ENCODE measurements at places on chromosomes 2 and 18.

- no peak for DNase-seq
Measured at GRCh38 chr18:9916077-9916639, 2.3 kb downstream of the VAPA start.

DNA sequence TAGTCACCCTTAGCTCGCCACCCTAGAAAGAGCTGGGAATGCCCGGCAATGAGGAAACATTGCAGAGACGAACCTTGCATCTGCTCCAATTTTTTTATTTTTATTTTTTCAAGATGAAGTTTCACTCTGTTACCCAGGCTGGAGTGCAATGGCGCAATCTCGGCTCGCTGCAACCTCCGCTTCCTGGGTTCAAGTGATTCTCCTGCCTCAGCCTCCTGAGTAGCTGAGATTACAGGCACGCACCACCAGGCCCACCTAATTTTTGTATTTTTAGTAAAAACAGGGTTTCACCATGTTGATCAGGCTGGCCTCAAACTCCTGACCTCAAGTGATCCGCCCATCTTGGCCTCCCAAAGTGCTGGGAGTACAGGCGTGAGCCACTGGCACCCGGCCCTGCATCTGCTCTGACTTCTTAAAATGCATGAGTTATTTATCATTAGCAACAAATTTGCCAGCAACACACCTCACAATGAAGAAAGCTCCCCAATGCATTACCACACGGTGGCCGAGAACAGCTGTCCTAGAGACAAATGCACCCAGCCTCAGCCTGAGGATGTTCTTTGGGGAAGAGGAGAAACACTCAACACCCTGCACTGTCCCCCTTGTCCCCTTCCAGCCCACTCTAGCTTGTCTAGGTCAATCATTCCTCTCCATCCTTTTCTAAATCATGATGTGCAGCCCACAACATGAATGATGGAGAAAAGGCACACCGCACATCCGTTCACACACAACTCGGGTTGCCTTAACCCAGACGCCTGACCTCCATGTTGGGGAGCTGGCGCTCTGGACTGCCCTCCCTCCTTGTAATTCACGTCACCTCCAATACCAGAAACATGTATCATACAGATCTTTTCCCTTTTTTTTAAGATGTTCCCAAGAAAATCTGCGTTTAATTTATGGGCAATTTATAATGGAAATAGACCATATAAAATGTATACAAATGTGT lies 46.9 kb downstream of the TTC32 start:
- DNase-seq, result no peak

DNA sequence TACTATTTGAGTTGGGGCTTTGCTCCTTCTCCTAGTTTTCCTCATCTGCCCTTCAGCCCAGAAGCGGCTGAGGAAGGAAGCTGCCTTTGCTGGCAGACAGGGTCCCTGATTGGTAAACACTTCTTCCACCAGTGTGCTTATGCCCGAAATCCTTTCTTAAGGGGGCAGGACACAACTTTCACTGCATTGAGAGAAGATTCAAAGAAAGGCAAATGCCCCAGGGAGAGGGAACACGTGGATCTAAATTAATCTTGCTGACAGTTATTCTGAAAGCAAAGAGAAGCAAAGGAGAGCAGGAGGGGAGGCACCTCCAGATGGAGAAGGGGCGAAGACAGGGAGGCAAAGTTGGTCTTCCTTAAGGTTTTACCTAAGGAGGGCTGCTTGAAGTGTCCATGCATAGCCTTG lies 92.1 kb upstream of the EFEMP1 start:
- no peak for DNase-seq

GRCh38 chr18:22560797-22561196 lies 143.1 kb upstream of the CTAGE1 start:
- no peak for DNase-seq

DNA sequence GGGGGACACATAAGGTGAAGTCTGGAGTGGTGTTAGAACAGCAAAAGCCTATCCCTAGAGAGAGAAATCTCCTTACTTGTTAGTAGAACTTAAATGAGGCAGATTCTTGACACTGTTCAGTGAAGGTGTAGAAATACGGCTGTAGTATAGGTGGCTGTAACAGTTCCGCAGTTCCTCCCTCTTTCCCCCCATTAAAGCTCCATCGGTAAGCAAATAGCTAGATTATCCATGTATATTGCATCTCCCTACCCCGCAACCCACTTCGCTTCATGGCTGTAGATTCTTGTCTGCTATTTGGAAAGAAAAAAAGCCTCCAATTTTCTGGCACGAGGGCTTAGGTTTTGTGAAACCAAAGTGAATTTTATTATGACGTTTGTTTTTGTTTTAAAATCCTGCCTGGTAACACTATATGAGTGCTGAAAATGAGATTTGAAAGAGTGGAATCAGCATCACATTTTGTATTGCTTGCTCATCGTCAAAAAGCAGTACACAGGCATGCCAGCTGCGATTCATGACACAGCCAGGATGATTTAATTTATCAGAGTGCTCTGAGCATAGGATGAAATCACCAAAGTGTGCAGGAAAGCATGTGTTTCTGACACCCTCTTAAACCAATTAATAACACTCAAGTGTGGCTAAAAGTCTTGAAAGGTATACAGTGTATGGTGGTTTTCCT lies 1.4 kb downstream of the FAM171B start:
- no peak for DNase-seq

DNA sequence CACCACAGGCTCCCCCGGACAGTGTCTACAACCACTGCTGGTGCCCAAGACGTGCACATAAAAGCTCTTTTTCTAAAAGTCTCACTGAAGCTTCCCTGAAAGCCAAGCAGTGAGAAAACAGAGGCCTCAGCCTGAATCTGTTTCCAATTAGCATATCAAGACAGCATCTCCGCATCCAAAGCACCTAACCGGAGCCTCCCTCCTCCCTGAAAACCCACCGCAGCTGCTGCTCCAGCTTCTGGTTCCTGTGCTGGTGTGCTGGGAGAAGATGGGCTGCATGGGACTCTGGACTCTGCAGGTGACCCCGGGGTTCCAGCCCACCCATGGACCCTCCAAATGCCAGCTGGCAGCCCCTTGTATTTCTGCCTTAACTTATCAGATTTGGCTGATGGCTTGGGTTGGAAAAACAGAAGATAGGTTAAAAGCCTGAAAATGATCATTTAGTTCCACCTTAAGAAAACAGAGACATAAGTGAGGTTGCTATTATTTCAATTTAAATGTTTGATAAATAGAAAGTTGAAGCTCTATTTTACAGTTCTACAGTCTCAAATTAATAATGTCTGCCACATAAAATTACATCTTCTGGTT lies 103.3 kb downstream of the TMEM18 start:
- DNase-seq, result no peak

- peak; percentile 60 for DNase-seq
Measured at GRCh38 chr2:234032279-234032856, 18.1 kb upstream of the SPP2 start.

DNA sequence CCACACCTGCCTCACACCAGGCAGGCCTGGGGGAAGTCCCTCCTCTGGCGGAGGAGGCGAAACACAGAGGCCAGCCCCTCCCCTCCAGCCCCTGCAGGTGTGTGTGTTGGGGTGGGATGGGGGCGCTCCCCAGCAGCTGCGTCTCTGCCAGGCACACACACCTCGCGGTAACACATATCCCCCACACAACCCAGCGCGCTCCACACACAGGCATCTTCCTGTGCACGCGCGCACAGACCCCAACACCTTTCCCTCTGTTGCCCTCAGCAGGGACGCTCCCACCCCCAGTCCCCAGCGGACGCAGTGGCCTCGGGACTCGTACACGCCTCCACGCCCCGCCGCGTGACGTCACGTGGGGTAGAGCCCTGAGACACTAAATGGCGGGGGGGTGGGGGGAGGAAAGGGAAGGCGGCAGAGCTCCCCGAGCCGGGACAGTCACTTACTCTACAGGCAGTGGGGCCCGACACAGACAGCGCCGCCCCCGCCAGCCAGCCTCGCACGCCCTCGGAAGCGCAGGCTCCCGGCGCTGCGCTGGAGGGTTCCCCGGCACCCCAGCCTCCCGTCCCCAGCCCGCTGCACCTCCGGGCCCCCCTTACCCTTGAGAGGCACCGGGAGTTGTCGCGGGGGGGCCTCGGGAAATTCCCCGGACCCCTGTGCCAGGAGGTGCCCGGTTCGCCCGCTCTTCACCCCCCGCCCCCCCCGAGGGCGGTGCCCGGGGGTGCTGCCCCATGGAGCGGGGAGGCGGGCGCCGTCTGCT lies at the start of gene WNT10A:
TSS of gene WNT10A (plus strand) at position 751 of the 757 bp plus-strand sequence. CDS start 144 bp downstream, outside the sequence.
- DNase-seq, result no peak

DNA sequence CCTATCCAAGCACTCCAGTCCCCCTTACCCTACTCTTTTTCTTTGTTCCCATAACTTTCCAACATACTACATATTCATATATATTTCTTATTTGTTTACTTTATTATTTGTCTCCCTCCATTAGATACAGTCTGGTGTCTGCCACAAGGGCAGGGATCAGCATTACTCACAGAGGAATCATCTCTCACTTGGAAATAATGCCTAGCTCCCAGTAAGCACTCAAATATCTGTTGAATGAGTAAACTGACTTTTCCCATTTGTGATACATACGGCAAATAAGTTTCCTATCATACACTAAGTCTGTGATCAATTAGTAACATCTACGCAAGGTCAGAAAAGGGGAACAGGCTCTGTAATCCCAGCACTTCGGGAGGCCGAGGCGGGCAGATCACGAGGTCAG lies 18.7 kb downstream of the C1D start:
- DNase-seq, result no peak

DNA sequence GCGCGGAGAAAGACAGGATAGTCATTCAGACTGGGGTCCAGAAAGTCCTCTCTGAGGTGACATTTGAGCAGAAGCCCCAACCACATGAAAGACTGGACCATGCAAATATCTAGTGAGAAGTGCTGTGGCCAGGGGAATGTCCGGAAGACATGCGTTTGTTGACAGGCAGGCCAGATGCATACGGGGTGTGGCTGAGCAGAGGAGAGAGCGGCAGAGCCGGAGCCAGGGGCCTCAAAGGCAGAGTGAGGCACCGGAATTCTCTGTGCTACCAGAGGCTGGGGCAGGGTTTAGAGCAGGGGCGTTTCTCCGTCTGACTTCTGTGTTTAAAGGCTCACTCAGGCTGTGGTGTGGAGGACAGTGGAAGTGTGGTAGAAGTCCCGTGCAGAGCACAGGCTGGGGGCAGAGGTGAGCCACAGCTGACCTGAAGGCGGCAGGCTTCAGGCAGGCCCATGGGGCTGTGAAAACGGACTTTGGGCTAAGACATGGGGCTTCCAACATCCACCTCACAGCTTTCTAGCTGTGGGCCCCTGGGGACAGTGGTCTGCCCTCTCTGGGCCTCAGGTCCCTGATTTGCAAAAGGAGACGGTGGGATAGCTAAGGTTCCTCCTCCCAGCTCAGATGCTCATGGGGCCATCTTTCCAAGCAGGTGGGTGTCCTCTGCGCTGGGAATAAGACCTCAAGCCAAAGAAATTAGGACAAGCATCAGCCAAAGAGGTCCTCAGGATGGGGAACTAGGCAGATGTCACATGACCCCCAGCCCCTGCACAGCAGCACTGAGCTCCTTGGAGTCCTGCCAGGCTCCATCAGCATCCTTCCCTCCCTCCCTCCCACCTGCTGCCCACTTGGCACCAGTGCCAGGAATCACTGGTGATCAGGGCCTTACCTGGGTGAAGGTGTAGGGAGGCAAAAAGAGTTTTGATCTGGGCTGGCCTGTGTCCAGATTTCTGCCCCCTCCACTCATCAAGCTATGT lies 11.2 kb downstream of the RUFY4 start:
- no peak for DNase-seq

DNA sequence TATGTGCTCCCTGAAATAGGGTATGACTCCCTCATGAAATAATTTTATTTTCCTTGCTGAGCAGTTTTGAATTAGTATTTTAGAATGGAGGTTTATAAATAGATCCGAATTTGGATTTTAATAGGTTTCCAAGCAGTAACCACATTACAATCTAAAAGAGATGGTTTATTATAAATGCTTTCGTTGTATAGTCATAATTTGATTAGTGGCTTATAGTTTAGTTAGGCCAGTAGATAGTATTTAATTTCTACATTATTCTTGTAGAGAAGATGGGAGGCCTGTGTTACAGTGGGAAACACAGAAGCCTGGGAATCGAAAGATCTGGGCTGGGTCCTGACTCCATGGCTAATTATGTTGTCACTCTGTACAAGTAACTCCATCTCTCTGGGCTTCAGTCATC lies 6.7 kb downstream of the CAB39 start:
- DNase-seq, result no peak

DNA sequence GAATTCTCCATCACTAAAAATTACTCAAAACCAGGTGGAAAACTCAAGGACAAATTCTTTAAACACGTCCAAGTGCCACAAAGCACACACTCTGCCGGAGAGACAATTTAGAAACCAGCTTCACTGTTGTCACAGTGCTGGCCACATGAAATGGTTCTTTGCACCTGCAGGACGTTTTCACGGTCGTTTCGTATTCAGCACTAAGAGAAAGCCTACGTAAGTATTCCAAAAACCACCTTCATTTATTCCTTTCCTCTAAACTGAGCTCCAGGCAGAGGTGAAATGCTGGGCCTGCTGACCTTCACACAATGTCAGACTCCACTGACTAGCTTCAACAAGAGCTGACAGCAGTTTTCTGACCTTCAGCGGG lies 680 bp downstream of the ATP5F1A start:
- DNase-seq, result no peak

GRCh38 chr18:12579775-12580174 lies 78.1 kb downstream of the SPIRE1 start:
- DNase-seq, result no peak

GRCh38 chr18:62388855-62389760 lies 64.0 kb downstream of the TNFRSF11A start:
- DNase-seq, result peak; percentile 61

DNA sequence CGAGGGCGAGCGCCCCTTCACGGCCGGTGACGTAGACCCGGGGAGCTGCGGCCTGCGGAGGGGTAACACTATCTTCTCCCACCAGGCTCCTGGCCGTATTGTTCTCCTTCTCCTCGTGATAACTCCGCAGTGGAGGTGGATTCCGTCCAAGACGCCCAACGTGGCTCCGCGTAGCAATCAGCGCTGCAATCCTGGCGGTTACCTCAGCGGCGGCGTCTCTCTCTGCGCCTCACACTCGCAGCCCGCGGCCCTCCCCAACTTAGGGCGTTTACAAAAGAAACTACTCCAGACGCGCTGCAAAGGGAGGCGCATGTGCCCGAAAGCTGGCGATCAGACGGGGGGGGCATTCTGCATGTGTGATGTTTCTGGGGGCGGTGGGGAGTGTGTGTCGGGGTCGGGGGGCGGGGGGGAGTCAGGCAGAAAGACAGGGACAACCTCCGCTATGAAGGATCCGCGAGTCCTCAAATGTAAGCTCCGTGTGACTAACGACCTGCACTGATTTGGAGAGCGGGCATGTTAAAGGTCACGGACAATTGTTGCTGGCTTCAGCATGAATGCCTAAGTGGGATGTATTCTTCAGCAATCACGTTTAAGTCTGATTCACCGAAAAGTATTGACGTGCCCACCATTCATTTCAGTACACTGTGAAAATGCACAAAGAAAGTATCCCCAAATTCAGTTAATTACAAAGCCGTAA lies 1.3 kb upstream of the ZNF516 start:
- DNase-seq, result no peak

GRCh38 chr2:71742953-71743601 lies 289.7 kb downstream of the DYSF start:
- peak; percentile 41 for DNase-seq

DNA sequence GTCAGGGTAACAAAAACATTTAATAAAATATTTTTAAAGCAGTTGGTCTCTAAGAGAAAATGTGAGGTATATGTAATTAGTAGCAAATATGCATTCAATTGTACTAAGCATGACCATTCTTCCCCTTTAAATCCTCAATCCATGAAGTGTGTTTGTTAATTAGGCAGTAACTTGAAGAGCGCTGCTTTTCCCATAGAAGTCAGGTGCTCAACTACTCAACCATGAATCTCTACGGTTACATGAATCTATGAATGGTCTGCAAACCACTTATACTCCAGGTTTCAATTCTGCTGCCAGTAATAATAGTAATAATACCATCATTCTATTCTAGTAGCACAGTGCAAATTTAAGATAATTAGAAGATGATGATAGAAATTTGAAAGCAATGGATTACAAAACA lies 55.8 kb downstream of the SLC8A1 start:
- no peak for DNase-seq

Measured in epithelial cell of prostate (primary cell).